A673 (cell line): ENCODE measurements at places on chromosomes 2 and 18.

DNA sequence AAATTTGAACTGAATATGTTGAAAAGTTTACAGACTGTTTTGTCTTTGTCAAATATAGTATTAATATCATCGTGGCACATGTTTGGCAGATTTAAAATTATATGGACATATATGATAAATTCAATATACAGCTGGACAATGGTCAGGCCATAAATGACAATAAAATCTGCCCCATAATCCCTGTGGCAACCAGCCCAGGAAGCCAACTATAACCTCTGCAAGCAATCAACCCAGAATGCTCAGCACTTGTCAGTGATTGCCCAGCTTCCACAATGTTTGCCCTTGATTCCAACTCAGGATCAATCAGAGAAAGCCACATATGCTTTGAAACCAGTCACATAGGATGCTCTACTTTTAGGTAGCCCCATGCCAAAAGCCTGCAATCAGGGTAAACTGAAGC, 671.9 kb downstream of the SUCLG1 start:
- DNase-seq = no peak

GRCh38 chr2:119352357-119352756, 14.3 kb downstream of the C2orf76 start:
- DNase-seq = no peak

DNA sequence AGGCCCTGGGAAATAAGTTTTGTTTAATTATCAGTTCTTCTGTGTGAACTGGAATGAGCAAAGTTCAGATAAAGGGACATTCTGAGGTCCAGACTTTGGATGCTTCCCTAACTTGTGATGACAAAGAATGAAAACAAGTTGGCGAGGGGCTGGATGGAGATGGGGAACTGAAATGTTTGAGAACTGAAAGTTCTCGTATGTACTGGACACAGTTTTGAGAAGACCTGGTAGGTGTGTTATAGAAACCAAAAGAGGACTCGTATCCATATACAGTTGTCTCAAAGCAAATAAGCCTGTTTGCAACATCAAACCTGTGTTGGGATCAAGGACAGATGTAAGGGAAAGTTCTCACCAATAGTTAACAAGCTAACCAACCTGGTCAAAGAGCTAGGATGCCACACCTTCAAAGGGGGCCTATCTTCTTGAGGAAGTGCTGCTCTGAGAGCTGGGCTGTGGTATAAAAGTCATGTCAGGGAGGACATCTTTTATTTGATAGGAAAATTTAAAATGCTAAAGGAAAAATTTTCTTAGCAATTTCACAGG, at the start of gene UPP2:
Gene UPP2 (plus strand): TSS at position 493 of the 543 bp plus-strand sequence. CDS start 188 bp downstream, outside the sequence.
- DNase-seq = no peak

- no peak for DNase-seq
Measured at GRCh38 chr18:31850844-31851243, 90.2 kb upstream of the SLC25A52 start.
